ENCODE measurements at places on chromosomes 2 and 18.
A peak's percentile ranks its signal among the peaks of the same experiment; 100 is the strongest.

GRCh38 chr2:198639580-198639979 is 818.2 kb downstream of the SATB2 start:
- DNase-seq, result no peak

- DNase-seq, result no peak
Measured at GRCh38 chr2:47031909-47032668, 116.5 kb upstream of the MCFD2 start.

- no peak for DNase-seq
Measured at GRCh38 chr2:173941567-173941966, 23.6 kb downstream of the SP3 start.

GRCh38 chr2:113218283-113219091 is 44.7 kb downstream of the PSD4 start:
- no peak for DNase-seq

DNA sequence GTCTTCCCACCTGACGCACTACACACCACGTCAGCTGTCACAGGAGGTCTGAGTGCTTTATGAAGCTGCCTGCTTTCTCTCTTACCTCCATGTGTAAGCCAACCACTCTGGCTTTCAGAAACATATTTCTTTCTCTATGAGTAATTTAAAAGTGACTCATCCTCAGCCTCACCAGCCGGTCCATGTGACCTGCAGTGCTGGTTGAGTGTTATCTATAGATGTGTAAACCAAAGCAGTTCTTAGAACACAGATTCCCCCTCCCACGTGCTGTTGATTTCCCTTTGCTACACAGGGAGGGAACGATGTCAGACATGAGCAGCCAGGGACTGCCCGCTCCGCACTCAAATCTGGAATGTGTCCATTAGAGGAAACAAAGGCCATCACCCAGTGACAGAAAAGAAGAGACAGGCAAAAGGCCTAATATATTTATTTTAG is 157.8 kb downstream of the BCL2 start:
- peak; percentile 79 for DNase-seq

- DNase-seq, result no peak
Measured at GRCh38 chr18:22713511-22713910, 219.6 kb upstream of the RBBP8 start.

GRCh38 chr2:20584045-20584398 is 66.9 kb downstream of the HS1BP3 start:
- no peak for DNase-seq

GRCh38 chr2:163407296-163407695 is 328.5 kb downstream of the FIGN start:
- DNase-seq, result no peak
